ENCODE measurements at places on chromosomes 2 and 18.

DNA sequence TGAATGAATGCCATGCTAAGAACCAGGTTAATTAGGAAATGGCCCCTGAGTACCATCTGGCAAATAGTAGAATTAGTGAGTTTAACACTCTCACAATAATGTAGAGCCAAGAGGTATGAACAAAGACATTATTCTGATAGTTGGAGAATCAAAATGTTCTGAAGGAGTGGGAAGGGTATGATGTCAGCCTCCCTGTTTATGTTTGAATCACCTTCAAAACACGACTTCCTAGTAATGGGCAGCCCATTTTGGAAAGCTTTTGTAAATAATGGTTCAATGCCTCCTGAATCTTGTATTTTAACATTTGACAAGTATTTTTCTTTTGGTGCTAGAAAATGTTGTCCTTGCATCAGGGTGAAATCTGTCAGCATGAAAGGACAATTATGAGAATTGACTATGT is 108.3 kb downstream of the DSEL start:
- DNase-seq, result no peak

- peak; percentile 60 for DNase-seq
Observed at GRCh38 chr2:100588071-100588786, 25.4 kb downstream of the PDCL3 start.

DNA sequence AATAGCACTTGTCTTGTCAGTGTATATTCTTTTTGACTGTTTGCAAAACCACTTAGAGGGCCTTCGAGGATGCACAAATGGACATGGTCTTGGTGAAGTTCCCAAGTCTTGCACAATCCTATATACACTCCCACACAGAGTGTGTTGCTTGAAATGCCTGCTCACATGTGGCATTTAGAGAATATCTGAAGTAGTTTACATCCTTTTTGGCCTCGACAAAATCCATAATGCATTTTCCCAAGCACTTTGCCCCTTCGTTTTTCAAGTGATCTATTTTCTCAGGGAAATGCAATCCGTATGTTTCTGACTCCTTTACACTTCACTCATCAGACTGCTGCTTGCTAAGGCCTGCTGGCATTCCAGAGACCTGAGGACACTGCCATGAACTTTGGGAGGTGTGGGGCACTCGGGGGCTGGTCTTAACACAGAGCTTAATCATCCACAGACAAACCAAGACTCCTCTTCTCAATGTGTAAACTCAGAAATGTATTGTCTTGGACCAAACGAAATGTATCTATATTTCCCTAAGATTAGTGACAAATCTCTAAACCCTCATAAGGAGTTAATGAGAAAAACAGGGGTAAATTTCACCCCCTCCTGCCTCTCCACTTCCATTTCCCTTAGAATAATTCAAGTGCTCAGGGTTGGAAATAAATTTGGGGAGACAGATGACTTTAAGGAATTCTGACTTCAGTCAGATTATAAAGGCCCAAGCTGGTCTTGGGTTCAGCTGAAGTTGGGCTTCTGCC is 219.3 kb upstream of the APCDD1 start:
- DNase-seq, result peak; percentile 75

GRCh38 chr18:79629249-79629558 is 50.4 kb upstream of the CTDP1 start:
- no peak for DNase-seq

DNA sequence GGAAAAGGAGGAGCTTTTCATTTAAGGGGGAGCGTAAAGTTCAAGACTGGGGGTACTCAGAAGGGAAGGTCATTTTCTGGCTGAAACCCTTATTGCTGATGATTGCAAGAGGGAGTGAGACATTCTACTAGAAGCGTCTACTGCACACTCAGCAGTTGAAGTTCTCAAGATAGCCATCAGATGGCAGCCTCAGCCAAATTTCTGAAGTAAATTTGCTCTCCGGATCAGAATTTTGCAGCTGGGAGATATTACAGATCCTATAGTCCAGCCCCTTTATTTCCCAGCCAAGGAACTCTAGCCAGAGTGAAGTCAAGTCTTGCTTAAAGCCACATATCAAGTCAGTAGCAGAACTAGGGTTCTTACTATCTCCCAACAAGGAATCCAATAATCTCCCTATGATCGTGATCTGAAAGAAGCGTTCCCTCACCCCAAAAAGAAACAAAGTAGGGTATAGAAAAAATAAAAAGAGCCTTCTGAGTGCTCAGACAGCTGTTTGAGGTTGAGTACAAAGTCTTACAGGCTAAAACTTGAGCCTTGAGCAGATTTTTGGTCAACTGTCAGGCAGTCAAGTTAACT is 24.0 kb downstream of the RAX start:
- peak; percentile 79 for DNase-seq

- peak; percentile 19 for DNase-seq
Observed at GRCh38 chr2:168997118-168997521, 34.0 kb downstream of the ABCB11 start.

- no peak for DNase-seq
Observed at GRCh38 chr2:129695496-129695895, 284.0 kb upstream of the RAB6C start.

DNA sequence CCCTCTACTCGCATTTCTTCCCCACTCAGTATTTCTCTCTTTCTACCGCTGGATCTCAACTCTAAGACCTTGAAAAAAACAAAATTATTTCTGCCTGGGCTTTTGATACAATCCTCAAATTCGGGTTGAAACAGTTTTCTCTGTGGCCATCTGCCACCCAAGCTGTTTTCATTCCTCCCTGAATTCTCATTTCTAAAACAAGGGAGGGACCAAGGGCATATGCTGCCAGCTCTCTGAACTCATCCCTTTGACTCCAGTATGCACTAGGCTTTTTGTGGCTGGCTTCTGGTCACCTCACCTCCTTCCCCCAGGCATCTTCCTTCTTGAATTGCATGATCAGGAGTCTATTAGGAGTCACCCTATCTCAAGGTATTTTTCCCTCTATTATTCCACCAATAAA is 49.5 kb downstream of the CCDC148 start:
- no peak for DNase-seq

DNA sequence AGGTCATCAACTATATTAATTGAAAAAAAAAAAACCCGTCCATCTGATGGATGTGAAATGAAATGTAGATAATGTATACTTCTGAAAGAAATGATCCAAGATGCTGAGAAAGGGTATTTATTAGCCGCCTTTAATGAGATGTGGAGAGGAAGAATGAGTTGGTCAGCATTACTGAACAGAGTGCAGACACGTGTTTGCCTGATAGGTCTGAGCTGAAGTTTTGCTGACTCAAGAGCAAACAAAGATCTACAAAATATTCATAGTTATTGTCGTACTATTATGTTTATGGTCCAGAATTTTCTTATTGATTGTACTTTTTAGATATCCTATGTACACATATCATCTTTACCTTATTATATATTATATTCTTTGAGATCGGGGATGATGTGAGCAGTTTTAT is 235.3 kb downstream of the RDH14 start:
- no peak for DNase-seq

GRCh38 chr18:59050661-59051057 is 89.0 kb upstream of the SEC11C start:
- no peak for DNase-seq

GRCh38 chr2:218839888-218840287 is 8.3 kb upstream of the PRKAG3 start:
- DNase-seq, result no peak

- DNase-seq, result no peak
Observed at GRCh38 chr2:102206666-102207341, 20.0 kb downstream of the IL1RL2 start.

DNA sequence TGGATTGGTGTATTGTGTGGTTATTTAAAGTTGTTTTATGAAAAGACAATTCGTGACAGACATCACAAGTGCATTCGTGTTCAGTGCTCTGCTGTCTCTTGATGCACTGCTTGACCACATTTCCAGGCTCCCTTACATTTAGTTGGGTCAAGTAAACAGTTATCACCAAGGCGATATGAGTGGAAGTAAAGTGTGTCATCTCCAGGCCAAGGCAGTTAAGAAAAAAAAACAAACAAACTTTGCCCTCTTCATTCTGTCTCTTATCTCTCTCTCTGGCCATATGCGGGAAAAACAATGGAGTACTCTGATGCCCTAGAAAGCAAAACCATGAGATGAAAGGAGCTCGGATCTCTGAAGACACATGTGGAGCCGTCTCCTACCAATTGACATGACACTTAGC is 131.1 kb downstream of the DSEL start:
- peak; percentile 52 for DNase-seq

- no peak for DNase-seq
Observed at GRCh38 chr2:203692031-203692710, 14.3 kb upstream of the CD28 start.

- DNase-seq, result peak; percentile 12
Observed at GRCh38 chr2:113407446-113408099, 29.9 kb upstream of the ZNG1B start.

DNA sequence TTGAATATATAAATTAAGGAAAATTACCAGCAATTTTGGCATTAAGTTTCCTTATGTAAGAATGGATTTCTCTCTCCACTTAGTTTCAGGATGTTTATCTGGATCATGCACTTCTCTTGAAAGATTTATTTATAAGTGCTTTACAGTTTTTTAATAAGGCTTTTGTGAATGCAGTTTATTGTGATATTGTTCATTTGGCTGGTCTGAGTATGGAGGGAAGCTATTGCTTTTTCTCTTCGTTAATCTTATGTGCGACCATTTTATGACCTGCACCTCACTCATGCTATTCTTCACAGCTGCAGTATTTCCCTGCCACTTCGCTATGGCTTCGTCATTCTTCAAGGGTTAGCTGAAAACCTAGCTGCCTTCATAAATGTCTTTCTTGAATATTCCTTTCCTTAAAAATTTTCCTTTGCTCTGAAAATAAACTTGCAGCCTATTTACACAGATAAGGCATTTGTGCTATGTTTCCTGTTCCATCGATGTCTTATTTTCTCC is 233.4 kb downstream of the SOCS6 start:
- no peak for DNase-seq

- DNase-seq, result no peak
Observed at GRCh38 chr2:207399301-207399700, 130.5 kb upstream of the CREB1 start.

- DNase-seq, result no peak
Observed at GRCh38 chr2:120983344-120983743, 247.7 kb downstream of the GLI2 start.

DNA sequence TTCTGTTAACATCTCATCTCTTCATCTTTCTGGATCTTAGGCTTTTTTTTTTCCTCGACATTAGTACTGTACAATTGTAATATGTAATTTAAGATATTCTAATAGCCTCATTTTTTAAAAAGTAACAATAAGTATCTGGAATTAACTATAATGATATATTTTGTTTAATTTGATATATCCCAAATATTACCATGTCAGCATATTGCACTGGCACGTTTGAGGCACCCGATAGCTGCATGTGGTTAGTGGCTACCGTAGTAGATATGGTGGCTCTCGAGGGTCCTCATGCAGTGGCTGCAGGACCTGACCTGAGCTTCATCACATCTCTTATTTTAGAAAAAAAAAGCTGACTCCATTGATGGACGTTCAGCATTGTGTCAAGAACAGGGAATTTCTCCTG is 371.9 kb downstream of the DPP10 start:
- DNase-seq, result no peak

- peak; percentile 77 for DNase-seq
Observed at GRCh38 chr2:20411361-20411894, 35.4 kb upstream of the RHOB start.

- peak; percentile 61 for DNase-seq
Observed at GRCh38 chr18:23740105-23740830, 51.0 kb downstream of the LAMA3 start.

GRCh38 chr18:33577685-33578517 is at the start of gene ASXL3:
ASXL3 (plus strand) TSS chr18:33578219; CDS start chr18:33578632, 413 bp downstream.
- no peak for DNase-seq

DNA sequence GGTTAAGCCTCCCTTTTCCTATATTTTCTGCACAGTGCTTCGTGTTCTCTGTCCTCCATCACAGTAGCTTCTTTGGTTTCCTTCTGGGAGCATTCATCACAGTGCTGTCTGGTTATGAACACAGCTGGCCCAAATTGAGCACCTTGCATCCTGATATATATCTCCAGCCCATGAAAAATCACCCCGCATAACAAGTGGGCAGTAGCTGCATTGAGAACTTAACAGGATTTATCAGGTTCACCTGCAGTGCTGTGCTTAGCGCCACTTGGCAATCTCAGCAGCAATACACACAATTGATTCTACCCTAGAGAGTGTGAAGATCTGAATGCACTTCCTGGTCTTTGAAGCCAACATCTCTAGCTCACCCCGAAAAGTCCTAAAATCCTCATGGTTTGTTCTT is 408.0 kb downstream of the RNF144A start:
- no peak for DNase-seq

- DNase-seq, result no peak
Observed at GRCh38 chr2:206305523-206306245, 31.2 kb downstream of the ZDBF2 start.

GRCh38 chr2:12099374-12099773 is 352.9 kb downstream of the LPIN1 start:
- DNase-seq, result no peak

DNA sequence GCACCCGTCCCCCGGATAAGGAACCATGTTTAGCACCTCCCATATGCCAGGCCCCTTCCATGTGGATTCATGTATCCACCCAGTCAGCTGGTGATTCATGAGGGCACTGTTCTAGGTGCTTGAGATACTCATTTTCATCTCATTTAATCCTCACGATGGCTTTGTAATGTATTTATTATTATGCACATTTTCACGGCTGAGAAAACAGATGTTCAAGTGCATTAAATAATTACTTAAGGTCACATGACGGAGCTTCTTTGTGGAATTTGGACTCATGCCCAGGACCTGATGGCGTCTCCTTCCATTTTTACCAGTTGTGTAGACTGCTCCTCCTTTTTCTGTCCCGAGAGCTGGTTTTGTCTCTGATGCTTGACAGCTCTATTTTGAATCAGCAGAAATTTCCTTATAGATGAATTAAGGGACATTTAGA is 72.2 kb upstream of the RBM44 start:
- peak; percentile 65 for DNase-seq

DNA sequence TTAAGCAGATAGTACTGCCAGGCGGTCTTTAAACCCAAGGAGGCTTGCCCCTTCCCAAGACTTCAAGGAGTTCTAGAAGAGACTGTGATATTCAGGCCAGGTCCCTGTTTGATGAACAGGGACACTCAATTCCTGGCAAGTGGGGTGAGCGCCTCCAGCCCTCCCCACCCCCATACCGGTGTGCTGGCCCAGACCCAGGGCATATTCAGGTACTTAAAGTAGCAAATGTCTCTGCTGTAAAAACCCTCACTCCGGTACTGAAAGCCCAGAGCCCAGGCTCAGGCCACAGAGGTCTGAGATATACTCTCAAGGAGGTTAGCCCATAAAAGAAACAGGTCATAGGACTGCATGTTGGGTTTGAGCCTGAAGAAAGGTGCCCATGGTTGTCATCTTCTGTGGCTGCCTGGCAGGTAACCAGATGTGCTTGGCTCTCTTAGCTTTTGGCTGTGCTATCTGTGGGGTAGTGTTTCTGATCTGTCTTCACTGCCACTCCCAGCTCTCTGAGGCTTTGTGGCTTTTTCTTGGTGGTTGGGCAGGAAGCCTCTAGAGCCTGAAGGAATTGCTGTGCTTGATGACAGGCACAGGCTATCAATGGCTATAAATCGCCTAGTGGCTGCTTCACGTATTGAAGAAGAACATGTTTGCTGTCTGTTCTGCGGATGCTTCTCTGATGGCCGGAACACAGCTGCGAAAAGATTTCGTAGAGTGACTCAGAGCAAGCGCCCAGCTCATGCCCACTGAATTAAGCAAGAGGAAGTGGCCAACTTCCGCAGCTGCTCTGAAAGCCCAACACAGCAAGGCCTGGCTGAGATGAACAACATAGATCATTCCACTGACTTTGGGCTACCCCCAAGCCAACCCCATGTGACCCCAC is 63.3 kb upstream of the ALPP start:
- DNase-seq, result peak; percentile 89

GRCh38 chr2:45678791-45679348 is 27.4 kb downstream of the PRKCE start:
- no peak for DNase-seq

- DNase-seq, result peak; percentile 49
Observed at GRCh38 chr2:68594674-68595492, 48.5 kb upstream of the PROKR1 start.

All from EL (cell line).